Tongue (tissue), 3 donors: ENCODE measurements at places on chromosomes 12 and 14. TPM values are rescaled to one million over a fixed set of nuclear protein-coding genes. Genes with fewer than 3 reads are reported as not detected.

- no peak for DNase-seq
Observed at GRCh38 chr12:44703182-44703910, 172.8 kb downstream of the NELL2 start.

DNA sequence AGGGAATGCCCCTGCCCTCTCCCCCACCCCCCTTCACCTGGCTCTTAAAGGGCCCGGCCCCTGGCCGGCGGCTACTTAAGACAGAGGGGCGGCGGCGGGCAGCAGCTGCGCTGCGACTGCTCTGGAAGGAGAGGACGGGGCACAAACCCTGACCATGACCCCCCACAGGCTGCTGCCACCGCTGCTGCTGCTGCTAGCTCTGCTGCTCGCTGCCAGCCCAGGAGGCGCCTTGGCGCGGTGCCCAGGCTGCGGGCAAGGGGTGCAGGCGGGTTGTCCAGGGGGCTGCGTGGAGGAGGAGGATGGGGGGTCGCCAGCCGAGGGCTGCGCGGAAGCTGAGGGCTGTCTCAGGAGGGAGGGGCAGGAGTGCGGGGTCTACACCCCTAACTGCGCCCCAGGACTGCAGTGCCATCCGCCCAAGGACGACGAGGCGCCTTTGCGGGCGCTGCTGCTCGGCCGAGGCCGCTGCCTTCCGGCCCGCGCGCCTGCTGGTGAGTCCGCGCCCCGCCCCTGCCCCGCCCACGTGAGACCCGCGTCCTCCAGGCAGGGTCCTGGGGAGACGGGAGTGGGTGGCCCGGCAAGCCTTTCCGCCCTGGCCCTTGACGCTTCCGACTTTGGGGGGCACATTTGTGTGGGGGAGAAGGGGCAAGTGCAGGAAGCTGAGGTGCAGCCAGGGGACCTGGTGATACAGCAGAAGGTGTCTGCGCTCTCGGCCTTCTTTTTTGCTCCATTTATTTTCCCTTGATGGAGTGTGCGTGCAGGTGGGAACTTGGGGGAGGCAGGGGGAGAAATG lies at the start of gene IGFBP6:
IGFBP6 (plus strand) TSS at position 104 of the 790 bp plus-strand sequence; CDS start at position 155, 51 bp downstream.
- DNase-seq, result peak; percentile 77

Gene DTX1
- total RNA-seq, result 10.9 TPM

DNA sequence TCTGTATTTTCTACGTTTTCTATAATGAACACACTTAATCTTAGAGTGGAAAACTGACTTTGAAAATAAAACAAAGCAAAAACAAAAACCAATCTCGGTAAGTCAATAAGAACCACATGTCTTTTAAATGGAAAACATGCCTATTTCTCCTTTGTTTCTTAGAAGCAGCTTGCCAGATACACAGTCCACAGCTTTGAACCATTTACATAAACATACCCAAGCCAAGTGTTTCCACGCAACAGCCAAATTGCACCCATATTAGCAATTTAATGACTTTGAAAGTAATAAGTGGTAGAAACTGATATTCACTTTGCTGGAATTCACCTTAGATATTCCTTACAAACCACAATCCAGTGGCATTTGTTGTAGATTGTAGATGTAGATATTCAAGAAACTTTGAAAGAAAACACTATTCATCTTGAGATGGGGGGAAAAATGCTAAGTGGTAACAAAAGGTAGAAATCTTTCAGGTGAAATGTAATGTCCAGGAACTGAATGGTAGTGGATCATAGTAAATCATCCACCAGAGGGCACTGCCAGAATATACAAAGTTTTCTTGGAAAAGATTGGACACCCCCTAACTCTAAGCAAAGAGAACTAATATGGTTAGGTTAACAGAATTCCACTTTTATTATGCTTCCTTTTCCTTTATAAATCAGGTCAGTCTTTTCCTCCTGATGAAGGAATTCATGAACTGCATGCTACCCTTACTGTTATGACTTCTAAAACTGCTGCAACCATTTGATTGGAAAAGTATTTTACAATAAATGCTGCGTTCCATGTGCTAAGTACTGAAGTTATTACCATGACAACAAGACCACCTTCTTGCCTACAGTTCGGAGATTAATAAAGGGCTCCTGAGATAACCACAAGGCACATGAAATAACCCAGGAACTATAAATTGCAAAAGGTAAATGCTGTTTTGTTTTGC lies 69.8 kb downstream of the RERG start:
- peak; percentile 61 for DNase-seq

DNA sequence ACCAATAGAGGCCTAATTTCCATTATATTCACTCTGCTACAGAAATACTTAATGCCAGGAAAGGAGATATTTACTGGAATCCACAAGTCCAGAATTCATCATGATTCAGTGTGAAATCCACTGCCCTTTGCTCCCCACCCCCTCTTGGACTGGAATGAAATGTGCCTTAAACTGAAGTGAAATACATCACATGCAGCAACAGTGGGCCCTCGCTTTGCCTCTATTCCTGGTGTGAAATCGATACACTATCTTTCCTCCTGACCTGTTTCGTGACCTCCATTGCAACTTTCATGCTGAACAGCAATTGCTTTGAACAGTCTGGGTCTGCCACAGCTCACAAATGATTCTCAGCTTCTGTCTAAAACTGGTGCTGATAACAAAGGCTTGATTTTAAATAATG lies 100.6 kb downstream of the NPAS3 start:
- no peak for DNase-seq

DNA sequence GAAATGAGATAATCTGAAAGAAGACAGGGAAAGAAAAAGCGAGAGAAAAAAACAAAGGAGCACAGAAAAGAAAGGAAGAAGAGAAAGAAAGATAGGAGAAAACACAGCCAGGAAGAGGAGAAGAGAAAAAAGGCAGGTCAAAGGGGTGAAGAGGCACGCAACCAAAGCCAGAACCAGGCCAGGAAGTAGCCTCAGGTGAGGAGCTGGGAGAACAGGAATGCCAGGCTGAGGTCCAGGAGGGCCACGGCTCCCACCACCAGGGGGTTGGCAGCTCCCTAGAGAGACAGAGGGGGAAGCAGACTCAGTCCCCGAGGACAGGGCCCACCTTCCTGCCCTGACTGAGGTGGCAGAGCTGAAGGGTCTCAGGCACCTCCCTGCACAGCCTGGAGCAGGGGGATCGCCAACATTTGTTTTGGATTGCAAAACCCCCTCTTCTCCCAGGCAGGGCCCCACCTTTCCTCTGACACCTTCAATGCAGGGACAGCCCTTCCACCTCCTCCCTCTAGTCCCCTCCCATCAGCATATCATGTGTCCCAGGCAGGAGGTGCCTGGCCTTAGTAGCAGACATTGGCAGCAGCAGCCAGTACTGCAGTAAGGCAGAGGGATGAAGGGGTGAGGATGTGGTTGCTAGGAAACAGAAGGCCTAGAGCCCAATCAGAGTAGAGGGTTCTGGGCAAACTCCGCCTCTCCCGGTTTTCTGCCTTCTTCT lies 2.0 kb upstream of the AP1G2 start:
- DNase-seq, result peak; percentile 65

GRCh38 chr12:57511588-57512325 lies 8.6 kb downstream of the DDIT3 start:
- no peak for DNase-seq
